A549 treated with DMSO at 1 μM for 4 hours (cell line): ENCODE measurements at places on chromosomes 1 and 21. TPM values are rescaled to one million over a fixed set of nuclear protein-coding genes. Genes with fewer than 3 reads are reported as not detected.

AIM2 gene
- not detected in 5 replicates for total RNA-seq

RXFP4 gene
- total RNA-seq: not detected in 5 replicates

FAM163A gene
- total RNA-seq: 0.02 TPM in 1 of 5 replicates, not detected in the others

PNRC2 gene
- 28.8 to 40.7 TPM (median 31.5 TPM) in 5 replicates for total RNA-seq

DIRAS3 gene
- total RNA-seq: 1.1 to 1.5 TPM (median 1.2 TPM) in 5 replicates

SLC1A7 gene
- 0.04 TPM in 1 of 5 replicates, not detected in the others for total RNA-seq

PEAR1 gene
- 7.8 to 12.2 TPM (median 10.1 TPM) in 5 replicates for total RNA-seq

OR2L5 gene
- not detected in 5 replicates for total RNA-seq

MIS18A gene
- 14.2 to 18.1 TPM (median 16.8 TPM) in 5 replicates for total RNA-seq

LRRC8B gene
- 4.9 to 8.0 TPM (median 5.6 TPM) in 5 replicates for total RNA-seq

RIT1 gene
- 24.2 to 29.3 TPM (median 26.4 TPM) in 5 replicates for total RNA-seq

PEX19 gene
- 21.2 to 30.0 TPM (median 26.3 TPM) in 5 replicates for total RNA-seq

KRTAP10-4 gene
- total RNA-seq: not detected in 5 replicates

PLA2G2A gene
- total RNA-seq: not detected in 5 replicates

RNF223 gene
- total RNA-seq: 0.16 to 0.58 TPM (median 0.39 TPM) in 5 replicates

CLIC6 gene
- 0.05 to 0.08 TPM (median 0.07 TPM) in 5 replicates for total RNA-seq

RUNX1 gene
- 9.2 to 12.4 TPM (median 11.7 TPM) in 5 replicates for total RNA-seq

IGSF21 gene
- not detected in 5 replicates for total RNA-seq

PADI1 gene
- total RNA-seq: 1.7 to 2.6 TPM (median 1.9 TPM) in 5 replicates

ZFP69B gene
- total RNA-seq: 1.5 to 2.4 TPM (median 2.3 TPM) in 5 replicates

TTLL7 gene
- total RNA-seq: 1.6 to 3.5 TPM (median 2.6 TPM) in 5 replicates

TNFRSF1B gene
- 0.28 to 0.62 TPM (median 0.33 TPM) in 5 replicates for total RNA-seq

NBPF9 gene
- total RNA-seq: 14.2 to 16.8 TPM (median 16.2 TPM) in 5 replicates

RAB3B gene
- 6.9 to 11.3 TPM (median 9.1 TPM) in 5 replicates for total RNA-seq

NFASC gene
- total RNA-seq: 1.5 to 2.4 TPM (median 1.8 TPM) in 5 replicates

CFAP126 gene
- total RNA-seq: 0.17 TPM in 1 of 5 replicates, not detected in the others

PTP4A2 gene
- 218 to 232 TPM (median 223 TPM) in 5 replicates for total RNA-seq

SIPA1L2 gene
- 8.2 to 9.5 TPM (median 9.3 TPM) in 5 replicates for total RNA-seq

OR2M3 gene
- not detected in 5 replicates for total RNA-seq

WNT4 gene
- total RNA-seq: 0.14 to 0.35 TPM (median 0.28 TPM) in 5 replicates

HSD3B1 gene
- total RNA-seq: not detected in 5 replicates

SLC44A3 gene
- total RNA-seq: 1.6 to 2.1 TPM (median 1.9 TPM) in 5 replicates

RRP15 gene
- total RNA-seq: 23.3 to 30.6 TPM (median 28.7 TPM) in 5 replicates

ZNF593 gene
- 53.8 to 74.4 TPM (median 60.3 TPM) in 5 replicates for total RNA-seq

ZMPSTE24 gene
- 36.2 to 47.5 TPM (median 42.9 TPM) in 5 replicates for total RNA-seq
